ENCODE measurements at places on chromosomes 1 and 21. TPM values are rescaled to one million over a fixed set of nuclear protein-coding genes. Genes with fewer than 3 reads are reported as not detected.

LHX8 gene
- total RNA-seq, result not detected

PPIE gene
- total RNA-seq, result 22.9 TPM

PADI2 gene
- 156 TPM for total RNA-seq

FCRL5 gene
- not detected for total RNA-seq

PTPN14 gene
- total RNA-seq, result 63.8 TPM

CHRM3 gene
- not detected for total RNA-seq

CACNA1S gene
- total RNA-seq, result 78.5 TPM

ZNHIT6 gene
- total RNA-seq, result 8.3 TPM
